ENCODE measurements at places on chromosomes 12 and 14.
A peak's percentile ranks its signal among the peaks of the same experiment; 100 is the strongest.

DNA sequence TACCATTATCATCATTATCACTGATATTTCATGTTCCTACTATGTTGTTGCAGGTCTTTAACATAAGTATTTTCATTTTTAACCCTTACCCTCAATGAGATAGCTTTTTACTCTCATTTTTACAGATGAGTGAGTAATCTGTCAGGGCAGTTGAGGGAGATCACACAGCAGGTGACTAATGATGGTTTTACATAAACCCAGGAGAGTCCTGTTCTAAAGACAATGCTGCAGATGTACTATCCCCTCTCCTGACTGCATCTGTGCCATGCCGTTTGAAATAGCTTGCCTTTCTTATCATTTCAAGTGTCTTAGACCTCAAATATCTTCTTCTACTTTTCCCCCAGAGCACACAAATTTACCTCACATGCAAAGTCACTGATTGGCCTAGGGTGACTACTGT is 1552.1 kb upstream of the SEL1L start:
- DNase-seq: no peak

DNA sequence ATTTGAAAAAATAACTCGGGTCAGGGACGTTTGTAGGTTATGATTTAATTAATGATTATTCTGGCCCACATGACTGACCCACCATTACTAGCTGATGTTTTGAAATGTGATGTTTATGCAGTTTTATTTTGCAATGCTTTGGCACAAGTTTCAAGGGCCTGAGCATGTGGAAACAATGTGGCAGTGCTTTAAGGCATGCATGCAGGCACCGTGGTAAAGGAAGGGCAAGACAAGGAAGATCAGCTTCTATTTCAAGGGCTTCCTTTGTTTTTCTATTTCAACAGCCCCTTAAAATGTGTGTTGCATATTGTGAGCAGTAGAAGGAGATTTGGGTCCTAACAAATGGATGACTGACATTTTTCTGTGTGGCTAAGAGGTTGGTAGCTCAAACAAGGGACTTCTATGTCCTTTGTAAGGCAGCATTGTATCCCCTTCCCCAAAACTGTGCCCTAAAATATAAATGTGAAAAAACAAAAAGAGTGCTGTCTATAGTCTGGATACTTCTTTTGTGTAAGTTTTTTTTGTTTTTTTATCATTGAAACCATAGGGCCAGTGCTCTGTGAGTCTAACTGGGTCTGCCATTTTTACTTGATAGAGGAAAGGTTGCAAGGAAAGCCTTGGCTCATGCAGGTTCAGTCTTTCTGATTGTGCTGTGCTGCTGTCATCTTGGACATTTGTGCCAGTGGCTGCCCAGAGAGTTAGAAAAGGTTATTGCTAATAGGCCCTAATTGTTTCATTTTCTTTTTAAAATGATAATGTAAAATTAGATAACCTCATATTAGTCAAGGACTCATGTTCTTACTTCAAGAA is 103.5 kb downstream of the FGD4 start:
- peak; percentile 76 for DNase-seq

DNA sequence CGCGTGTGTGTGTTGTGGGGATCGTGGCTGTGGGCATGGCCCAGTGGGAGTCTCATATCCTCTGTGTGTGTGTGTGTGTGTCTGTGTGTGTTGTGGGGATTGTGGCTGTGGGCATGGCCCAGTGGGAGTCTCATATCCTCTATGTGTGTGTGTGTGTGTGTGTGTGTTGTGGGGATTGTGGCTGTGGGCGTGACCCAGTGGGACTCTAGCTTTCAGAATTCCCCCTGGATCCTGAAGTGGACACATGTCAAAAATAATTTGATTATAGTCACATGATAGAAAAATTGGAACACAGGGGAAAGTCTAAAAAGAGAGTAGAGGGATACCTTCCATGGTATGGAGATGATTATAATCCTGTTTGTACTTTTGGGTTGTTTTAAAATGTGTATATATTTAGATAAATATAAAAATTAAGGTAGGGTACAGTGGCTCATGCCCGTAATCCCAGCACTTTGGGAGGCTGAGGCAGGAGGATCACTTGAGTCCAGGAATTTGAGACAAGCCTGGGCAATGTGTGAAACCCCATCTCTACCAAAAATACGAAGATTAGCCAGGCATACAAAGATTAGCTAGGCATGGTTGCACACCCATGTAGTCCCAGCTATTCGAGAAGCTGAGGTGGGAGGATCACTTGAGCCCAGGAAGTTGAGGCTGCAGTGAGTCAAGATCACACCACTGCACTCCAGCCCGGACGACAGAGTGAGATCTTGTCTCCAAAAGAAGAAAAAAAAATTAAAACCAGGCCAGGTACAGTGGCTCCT is 11.0 kb downstream of the PAPLN start:
- no peak for DNase-seq

DNA sequence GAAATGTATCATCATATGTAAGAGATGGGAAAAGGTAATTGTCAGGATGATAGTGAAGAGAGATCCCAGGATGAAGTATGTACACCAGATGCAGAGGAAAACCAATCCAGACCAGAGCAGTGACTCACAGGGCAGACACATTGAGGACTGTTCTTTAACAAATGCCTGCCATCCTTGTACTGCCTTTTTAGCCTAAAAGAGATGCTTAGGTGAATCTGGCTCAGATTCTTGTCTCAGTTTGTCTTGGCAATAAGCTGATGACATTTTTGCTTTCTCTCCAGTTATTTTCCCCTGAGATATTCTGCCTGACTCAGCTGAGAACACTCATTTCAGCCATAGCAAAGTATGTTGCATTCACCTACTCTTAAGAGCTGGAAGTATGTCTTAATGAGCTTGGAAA is 405.3 kb upstream of the USP15 start:
- DNase-seq: no peak
